ENCODE measurements at places on chromosomes 4 and X.

GRCh38 chr4:180422989-180423711 lies 1820.1 kb upstream of the TENM3 start:
- DNase-seq = no peak

GRCh38 chr4:31169846-31170245 lies 449.7 kb downstream of the PCDH7 start:
- no peak for DNase-seq

DNA sequence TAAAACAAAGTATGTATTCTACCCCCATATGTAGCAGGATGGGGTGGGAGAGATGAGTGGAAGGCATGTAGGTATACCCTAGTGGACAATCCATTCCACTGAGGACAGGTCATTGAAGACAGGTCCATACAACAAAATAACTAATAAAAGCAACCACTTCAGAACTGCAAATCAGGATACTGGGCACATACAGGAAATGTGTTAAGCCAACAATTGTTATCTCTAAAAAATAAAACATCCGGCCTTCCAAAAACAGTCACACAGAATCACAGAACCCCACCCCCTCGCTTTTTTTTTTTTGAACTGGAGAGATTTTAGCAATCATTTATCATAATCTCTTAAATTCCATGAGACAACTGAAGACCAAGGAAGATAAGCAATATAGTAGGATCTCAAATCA lies 112.9 kb downstream of the FRYL start:
- no peak for DNase-seq

- DNase-seq = no peak
Measured at GRCh38 chrX:72269671-72270251, 7.3 kb downstream of the RPS4X start.

- no peak for DNase-seq
Measured at GRCh38 chrX:31258166-31258565, 186.3 kb upstream of the FTHL17 start.

DNA sequence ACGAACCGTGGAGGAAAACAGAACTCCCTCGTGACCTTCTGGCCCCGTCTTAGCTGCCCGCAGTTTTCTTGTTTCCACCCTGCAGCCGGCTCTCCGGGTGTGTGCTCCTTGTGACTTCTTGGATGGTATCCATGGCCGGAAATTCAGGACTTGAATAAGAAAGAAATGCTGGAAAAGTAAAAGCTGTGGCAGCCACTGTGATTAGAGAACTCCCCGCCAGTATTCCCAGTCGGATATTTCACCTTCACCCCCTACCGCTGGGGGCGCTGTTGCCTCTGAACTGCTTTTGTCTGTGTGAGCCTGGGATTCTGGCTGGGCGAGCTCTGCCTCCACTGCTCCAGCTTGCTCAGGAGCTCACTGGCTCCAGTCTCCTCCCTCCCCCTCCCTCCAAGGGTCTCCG lies 41.5 kb upstream of the CYP4V2 start:
- no peak for DNase-seq

DNA sequence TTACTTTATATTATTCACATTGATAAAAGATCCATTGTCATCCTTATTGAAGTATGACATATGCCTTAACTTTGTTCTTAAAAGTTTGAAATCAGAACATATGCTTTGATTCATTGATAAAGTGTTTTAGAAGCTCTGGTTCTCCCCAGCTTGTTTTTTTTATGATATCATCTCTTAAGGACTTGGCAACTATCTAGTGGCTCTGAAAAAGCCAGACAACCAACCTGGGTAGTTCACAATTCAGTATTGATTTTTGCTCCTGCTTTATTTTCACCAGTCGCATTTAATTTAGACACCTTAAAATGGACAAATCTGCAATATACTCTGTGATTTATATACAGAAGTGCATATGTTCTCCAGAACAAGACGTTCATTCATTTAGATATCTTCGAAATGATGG lies 70.1 kb downstream of the GRIA2 start:
- no peak for DNase-seq

- no peak for DNase-seq
Measured at GRCh38 chr4:160141206-160141605, 1038.3 kb downstream of the RAPGEF2 start.

DNA sequence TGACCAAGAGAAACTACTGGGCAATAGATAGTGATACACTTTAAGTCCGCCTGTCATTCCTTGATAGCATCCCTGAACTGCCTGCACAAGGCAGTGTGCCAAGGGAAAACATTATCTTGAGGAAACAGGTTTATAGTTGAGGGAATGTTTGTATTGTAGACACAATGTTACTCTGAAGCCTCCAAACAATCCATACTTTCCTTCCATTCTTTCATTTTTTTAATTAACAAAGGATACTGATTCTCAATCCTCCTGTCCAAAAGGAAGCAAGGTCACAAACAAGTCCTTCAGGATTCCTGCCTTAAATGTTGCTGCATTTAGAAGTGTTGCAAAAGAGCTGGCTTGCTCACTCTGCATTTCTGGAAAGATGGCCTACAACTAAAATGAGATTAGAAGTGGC lies 61.7 kb upstream of the PRSS48 start:
- no peak for DNase-seq

- DNase-seq = no peak
Measured at GRCh38 chrX:19212037-19212436, 89.8 kb upstream of the ADGRG2 start.

- DNase-seq = no peak
Measured at GRCh38 chr4:156102411-156102810, 148.7 kb upstream of the CTSO start.

GRCh38 chr4:32148111-32148666 lies 1428.0 kb downstream of the PCDH7 start:
- no peak for DNase-seq

- DNase-seq = no peak
Measured at GRCh38 chr4:81314897-81315470, 100.0 kb upstream of the PRKG2 start.

GRCh38 chr4:169229571-169230028 lies 41.2 kb downstream of the SH3RF1 start:
- peak; percentile 86 for DNase-seq

GRCh38 chr4:78764498-78764961 lies 11.6 kb upstream of the BMP2K start:
- DNase-seq = peak; percentile 41

GRCh38 chr4:155530857-155531256 lies 135.8 kb upstream of the GUCY1A1 start:
- no peak for DNase-seq

GRCh38 chr4:140659943-140660700 lies 91.4 kb upstream of the UCP1 start:
- no peak for DNase-seq

DNA sequence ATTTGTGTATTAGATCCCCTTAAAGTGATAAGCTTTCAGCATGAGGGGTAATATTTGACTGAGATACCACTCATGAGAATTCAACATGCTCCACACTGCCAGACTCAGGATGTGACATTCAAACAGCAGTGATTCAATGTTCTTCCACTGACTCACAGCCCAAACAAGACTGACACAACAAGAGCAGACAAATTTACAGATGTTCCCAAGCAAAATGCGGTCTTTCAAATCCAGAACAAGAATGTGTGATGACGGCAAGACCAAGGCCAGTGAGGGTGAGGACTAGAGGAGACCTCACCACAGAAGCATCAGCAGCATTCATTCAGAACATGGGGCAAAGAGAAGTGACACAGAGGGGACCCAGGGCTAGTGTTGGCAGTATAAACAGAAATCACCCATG lies 99.3 kb upstream of the GRIA3 start:
- peak; percentile 36 for DNase-seq

GRCh38 chr4:111466811-111467604 lies 678.2 kb upstream of the FAM241A start:
- no peak for DNase-seq

- DNase-seq = no peak
Measured at GRCh38 chrX:151523351-151523750, 40.1 kb upstream of the PASD1 start.

All from non-pigmented ciliary epithelial cell (primary cell).